ENCODE measurements at places on chromosomes 6 and 20. TPM values are rescaled to one million over a fixed set of nuclear protein-coding genes. Genes with fewer than 3 reads are reported as not detected.

DNA sequence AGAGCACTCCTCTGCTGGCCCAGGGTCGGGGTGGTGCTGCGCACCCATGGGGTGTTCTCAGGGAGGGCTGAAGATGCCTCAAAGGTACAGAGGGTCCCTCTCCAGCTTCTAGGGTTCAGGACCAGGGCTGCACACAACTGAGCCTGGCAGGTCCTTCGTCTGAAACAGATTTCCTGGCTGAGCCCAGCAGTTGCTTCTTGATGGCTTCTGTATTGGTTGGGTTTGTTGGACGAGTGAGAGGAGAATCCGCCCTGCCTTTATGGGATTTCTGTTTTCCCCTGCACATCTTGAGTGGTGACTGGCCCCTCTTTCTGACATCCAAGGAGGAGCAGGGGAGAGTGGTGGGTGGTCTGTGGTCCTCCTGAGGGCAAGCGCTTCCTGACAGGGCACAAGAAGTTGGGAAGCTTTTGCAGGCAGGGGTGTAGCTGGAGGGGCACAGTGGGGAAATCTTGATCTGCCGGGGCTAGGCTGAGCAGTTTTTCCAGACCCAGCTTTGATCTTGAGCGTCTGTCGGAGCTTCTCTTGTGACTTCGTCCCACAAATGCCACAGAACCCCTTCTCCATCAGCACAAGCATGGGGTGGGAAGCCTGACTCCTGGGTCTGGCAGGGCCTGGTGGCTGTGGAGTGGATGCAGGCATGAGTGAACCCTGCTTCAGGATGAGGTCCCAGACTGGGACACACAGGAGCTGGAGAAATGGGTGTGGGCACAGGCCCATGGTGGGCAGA is 116.5 kb downstream of the SYNDIG1 start:
- no peak for DNase-seq

- DNase-seq, result peak; percentile 12
Measured at GRCh38 chr6:99810942-99811620, 182.9 kb downstream of the MCHR2 start.

Gene MUC22
- under 0.01 TPM for total RNA-seq

Gene OR2J1
- not detected for total RNA-seq

Gene TXLNB
- total RNA-seq, result not detected

Gene ZSCAN23
- 2.4 TPM for total RNA-seq

Data from bronchial epithelial cell (primary cell).